Heart left ventricle (tissue), 16 donors: ENCODE measurements at places on chromosomes 16 and 17. TPM values are rescaled to one million over a fixed set of nuclear protein-coding genes. Genes with fewer than 3 reads are reported as not detected.
A peak's percentile ranks its signal among the peaks of the same experiment; 100 is the strongest.

GRCh38 chr17:37702598-37702997, 42.3 kb downstream of the HNF1B start:
- no peak overlapping the region for H3K27ac ChIP-seq
- H3K4me3 ChIP-seq: no peak overlapping the region
- no peak for DNase-seq

DNA sequence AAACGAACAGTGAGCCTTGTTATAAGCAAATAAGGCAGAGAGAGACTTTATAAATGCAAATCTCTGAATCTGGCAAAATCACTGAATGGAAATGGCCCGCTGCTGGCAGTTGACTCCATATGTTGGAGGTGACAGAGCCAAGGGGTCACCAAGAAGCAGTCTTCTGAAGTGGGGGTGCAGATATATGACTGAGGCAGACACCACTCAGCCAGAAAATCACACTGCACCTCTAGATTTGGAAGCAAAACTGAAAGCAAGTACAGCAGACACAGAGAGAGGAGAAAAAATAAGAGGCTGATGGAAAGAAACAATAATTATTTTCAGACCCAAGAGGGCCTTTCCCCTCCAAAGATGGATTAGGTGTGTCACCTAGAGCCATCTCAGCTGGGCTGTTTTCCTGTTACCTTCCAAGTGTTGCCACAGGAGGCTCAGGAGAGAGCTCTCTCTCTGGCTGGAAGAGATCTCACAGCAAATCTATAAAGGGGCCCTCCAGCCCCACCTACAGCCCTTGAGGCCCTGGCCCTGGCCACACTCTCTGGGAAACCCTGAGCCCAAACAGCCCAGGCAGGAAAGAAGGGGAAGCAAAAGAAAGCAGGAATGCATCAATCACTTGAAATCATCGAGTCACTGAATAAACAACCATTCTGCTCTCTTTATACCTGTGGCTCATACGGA, 585.1 kb upstream of the PSMD7 start:
- no peaks in the 10 kb centered on the region for H3K27me3 ChIP-seq
- DNase-seq: no peak
- no peaks in the 10 kb centered on the region for H3K36me3 ChIP-seq

GRCh38 chr16:58741976-58742375, 7.9 kb upstream of the GOT2 start:
- H3K4me3 ChIP-seq: no peak overlapping the region

DNA sequence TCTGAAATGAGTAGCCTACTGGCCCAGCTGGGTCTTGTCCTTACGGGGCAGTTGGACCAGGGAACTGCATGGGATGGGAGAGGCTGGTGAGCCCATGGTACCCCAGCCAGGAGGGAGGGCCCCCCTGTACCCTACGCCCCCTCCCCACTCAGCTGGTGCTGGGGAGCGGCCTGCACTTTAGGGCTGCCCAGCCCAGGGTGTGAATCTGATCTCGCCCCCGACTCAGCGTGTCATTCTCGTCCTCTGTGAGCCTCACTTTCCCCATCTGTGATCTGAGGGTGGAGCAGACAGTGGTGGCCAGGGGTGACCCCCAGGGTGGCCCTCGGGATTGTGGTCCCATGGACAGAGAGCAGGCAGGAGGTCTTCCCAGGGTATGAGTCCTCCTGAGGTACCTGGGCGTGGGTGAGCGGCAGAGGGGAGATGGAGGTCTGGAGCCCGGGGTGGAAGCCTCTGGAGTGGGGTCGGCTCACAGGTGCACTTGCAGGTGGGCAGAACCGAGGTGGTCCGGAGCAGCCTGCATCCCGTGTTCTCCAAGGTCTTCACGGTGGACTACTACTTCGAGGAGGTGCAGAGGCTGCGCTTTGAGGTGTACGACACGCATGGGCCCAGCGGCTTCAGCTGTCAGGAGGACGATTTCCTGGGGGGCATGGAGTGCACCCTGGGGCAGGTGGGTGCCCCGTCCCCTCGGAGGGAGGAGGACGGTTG, 1.6 kb downstream of the CPNE7 start:
- no peak overlapping the region for H3K4me3 ChIP-seq
- H3K27ac ChIP-seq: no peak overlapping the region
- peaks cover 12% of the 10 kb centered on the region for H3K4me1 ChIP-seq

GRCh38 chr16:15032547-15033308, 23.1 kb downstream of the NTAN1 start:
- peaks cover 8% of the 10 kb centered on the region for H3K4me1 ChIP-seq
- no peak for DNase-seq
- peaks cover 4% of the 10 kb centered on the region for H3K36me3 ChIP-seq
- H3K27me3 ChIP-seq: no peaks in the 10 kb centered on the region

GRCh38 chr16:2767891-2768290, 9.2 kb downstream of the ELOB start:
- H3K36me3 ChIP-seq: peaks cover 99% of the 10 kb centered on the region
- peaks cover 18% of the 10 kb centered on the region for H3K4me1 ChIP-seq
- H3K27ac ChIP-seq: no peak overlapping the region
- no peaks in the 10 kb centered on the region for H3K27me3 ChIP-seq
- DNase-seq: no peak

DNA sequence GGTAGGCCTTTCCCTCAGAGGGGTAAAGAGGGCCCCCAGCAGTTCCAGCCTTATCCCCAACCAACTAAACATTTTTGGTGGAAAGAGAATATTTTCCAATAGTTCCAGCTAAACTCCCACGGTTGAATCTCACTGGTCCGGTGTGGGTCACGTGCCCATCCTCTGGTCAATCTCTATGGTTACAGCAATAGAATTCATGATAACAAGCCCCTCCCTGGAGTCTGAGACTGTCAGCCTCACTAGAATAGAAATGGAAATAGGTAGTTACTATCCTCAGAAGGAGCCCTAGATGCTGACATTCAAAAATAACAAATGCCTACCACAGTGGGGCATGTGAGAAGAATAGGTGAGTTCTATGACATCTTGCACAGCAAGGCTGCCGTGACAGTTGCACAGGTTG, 37.5 kb upstream of the LITAF start:
- no peaks in the 10 kb centered on the region for H3K4me1 ChIP-seq
- no peak for DNase-seq
- H3K27ac ChIP-seq: no peak overlapping the region

DNA sequence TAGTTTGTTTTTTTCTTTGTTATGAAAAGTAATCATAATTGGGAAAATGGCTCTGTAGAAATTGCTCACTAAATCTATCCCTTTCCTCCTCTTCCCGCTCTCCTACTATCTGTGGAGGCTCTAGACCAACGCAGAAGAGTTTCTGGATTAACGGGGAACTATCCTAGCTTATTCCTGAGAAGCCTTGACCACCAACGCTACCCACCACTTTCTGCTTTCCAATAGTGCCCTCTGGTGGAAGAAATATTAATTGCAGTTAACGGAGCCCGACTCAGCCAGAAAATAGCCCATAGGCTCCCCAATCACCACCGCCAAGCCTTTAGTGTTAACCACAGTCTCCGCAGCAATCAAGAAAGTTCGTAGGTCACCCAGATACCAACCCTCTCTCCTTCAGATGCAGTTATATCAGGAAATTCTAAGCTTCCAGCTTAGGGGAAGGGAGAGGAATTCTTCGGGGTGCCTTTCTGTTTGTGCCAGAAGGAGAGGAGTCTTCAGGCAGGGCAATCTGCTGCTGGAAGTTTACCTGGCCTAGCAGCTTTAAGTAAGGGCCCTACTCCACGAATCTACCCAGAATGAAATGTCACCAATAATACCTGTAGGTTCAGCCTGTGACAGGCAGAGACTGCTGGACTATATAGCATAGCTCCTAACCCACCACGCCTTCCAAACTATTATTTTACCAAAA, 23.0 kb upstream of the NSRP1 start:
- no peaks in the 10 kb centered on the region for H3K36me3 ChIP-seq
- no peak overlapping the region for H3K4me3 ChIP-seq
- H3K4me1 ChIP-seq: peaks cover 11% of the 10 kb centered on the region
- no peaks in the 10 kb centered on the region for H3K27me3 ChIP-seq
- DNase-seq: no peak
- no peak overlapping the region for H3K27ac ChIP-seq

- H3K4me3 ChIP-seq: no peak overlapping the region
- H3K27ac ChIP-seq: no peak overlapping the region
- H3K27me3 ChIP-seq: no peaks in the 10 kb centered on the region
- H3K4me1 ChIP-seq: no peaks in the 10 kb centered on the region
- H3K36me3 ChIP-seq: no peaks in the 10 kb centered on the region
Observed at GRCh38 chr16:6229186-6229585, 1103.5 kb upstream of the RBFOX1 start.

DNA sequence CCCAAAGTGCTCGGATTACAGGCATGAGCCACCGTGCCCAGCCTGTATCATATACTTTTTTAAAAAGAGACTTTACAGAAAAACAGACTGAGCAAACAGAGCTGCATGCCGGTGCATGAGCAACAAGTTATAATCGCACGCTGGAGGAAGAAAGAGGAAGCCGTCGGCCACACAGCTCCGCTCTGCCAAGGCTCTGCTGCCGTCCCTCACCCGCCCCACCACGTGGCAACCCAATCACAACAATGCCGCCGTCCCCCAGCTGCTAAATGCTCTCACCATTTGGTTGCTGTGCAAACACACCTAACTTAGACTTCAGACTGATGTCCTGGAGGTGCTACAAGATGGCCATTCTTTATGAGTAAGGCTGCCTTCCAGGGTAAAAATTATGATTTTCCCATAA, 83.5 kb downstream of the ADCY9 start:
- no peak overlapping the region for H3K4me3 ChIP-seq
- no peaks in the 10 kb centered on the region for H3K36me3 ChIP-seq
- H3K27me3 ChIP-seq: no peaks in the 10 kb centered on the region
- no peak overlapping the region for H3K27ac ChIP-seq

DNA sequence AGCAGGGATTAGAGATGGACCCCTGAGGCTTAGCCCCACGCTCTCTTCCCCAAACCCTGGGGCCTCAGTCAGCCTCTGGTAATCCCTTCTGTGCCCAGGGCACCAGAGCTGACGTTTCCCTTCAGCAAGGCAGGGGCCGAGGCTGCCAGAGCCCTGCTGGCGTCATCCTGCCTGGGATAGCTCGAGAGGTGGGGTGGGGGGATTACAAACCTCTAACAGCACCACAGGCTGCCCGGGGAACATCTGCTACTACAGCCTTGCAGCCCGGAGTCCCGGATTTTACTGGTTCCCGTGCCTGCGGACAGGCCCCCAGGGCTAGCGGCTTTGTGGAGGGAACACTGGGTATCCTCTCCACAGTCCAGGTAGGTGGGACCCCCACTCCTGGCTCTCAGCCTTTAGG, at the start of gene AANAT:
AANAT (plus strand) TSS at position 238 of the 400 bp plus-strand sequence. CDS start 1,144 bp downstream, outside the sequence.
- DNase-seq: peak; percentile 50
- no peaks in the 10 kb centered on the region for H3K36me3 ChIP-seq
- no peaks in the 10 kb centered on the region for H3K27me3 ChIP-seq
- peaks cover 8% of the 10 kb centered on the region for H3K4me1 ChIP-seq

DNA sequence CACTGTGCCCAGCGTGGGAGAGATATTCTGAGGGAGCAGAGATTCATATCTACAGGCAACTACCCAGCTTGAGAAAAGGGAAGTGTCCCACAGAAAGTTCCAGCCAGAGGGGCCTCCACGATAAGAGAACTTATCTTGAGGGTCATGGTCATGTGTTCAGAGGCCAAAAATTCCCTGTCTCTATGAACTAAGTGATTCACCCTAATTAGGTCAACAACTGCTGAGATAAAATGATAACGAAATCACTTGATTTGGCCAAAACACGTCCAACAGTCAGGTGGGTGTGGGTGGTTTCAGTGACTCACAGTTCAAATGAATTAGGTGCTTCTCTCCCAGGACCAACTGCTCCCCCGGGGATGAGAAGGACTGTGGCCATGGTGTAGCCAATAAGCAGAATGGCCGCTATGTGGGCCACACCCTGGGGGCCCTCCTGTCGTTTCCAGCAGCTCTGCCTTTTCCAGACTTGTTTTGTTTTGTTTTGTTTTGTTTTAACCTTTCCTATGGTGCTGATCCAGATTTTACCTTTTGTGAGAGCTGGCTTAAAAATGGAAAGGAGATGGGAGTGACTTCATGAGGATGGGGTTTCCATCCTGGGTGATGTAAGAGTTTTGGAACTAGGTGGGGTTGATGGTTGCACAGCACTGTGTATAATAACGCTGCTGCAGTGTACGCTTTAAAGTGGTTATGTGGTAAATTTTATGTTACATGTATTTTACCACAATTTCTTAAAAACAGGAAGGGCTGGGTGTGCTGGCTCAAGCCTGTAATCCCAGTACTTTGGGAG, 8.7 kb downstream of the DNAI2 start:
- no peak for DNase-seq
- no peaks in the 10 kb centered on the region for H3K36me3 ChIP-seq
- no peaks in the 10 kb centered on the region for H3K27me3 ChIP-seq
- H3K4me3 ChIP-seq: no peak overlapping the region
- peak overlapping the region; percentile 70 for H3K27ac ChIP-seq
- peaks cover 6% of the 10 kb centered on the region for H3K4me1 ChIP-seq

- H3K4me3 ChIP-seq: no peak overlapping the region
- no peaks in the 10 kb centered on the region for H3K27me3 ChIP-seq
- no peak for DNase-seq
- peaks cover 27% of the 10 kb centered on the region for H3K4me1 ChIP-seq
- peaks cover 45% of the 10 kb centered on the region for H3K36me3 ChIP-seq
- no peak overlapping the region for H3K27ac ChIP-seq
Observed at GRCh38 chr16:2775131-2775716, 1.9 kb downstream of the ELOB start.

GRCh38 chr17:42640121-42640520, 19.0 kb upstream of the TUBG2 start:
- no peaks in the 10 kb centered on the region for H3K4me1 ChIP-seq
- H3K27ac ChIP-seq: no peak overlapping the region
- no peak for DNase-seq
- no peak overlapping the region for H3K4me3 ChIP-seq
- H3K27me3 ChIP-seq: no peaks in the 10 kb centered on the region
- H3K36me3 ChIP-seq: no peaks in the 10 kb centered on the region

Gene NIP7
- 10.3 TPM for total RNA-seq

Gene NOMO2
- 170 TPM for total RNA-seq

Gene EPOP
- total RNA-seq: 1.6 TPM

Gene DNAH9
- not detected for total RNA-seq

Gene SERPINF2
- 0.72 TPM for total RNA-seq

Gene FBXO31
- total RNA-seq: 55.5 TPM

Gene CFAP119
- total RNA-seq: 1.8 TPM

Gene CDK3
- 3.1 TPM for total RNA-seq

Gene PPY
- not detected for total RNA-seq
